ENCODE measurements at places on chromosomes 7 and 10.

- DNase-seq: peak; percentile 48
Observed at GRCh38 chr10:117345143-117345542, 30.1 kb downstream of the PDZD8 start.

GRCh38 chr7:18151422-18151821, 123.8 kb upstream of the PRPS1L1 start:
- DNase-seq: no peak

GRCh38 chr7:116610721-116611120, 61.3 kb upstream of the MET start:
- no peak for DNase-seq

GRCh38 chr7:30001998-30002397, 12.4 kb upstream of the SCRN1 start:
- DNase-seq: no peak

GRCh38 chr7:31828520-31828919, 141.5 kb downstream of the PPP1R17 start:
- peak; percentile 12 for DNase-seq

GRCh38 chr7:1112625-1113547, 25.0 kb downstream of the GPER1 start:
- DNase-seq: no peak

- no peak for DNase-seq
Observed at GRCh38 chr7:92824450-92824849, 11.9 kb downstream of the CDK6 start.

DNA sequence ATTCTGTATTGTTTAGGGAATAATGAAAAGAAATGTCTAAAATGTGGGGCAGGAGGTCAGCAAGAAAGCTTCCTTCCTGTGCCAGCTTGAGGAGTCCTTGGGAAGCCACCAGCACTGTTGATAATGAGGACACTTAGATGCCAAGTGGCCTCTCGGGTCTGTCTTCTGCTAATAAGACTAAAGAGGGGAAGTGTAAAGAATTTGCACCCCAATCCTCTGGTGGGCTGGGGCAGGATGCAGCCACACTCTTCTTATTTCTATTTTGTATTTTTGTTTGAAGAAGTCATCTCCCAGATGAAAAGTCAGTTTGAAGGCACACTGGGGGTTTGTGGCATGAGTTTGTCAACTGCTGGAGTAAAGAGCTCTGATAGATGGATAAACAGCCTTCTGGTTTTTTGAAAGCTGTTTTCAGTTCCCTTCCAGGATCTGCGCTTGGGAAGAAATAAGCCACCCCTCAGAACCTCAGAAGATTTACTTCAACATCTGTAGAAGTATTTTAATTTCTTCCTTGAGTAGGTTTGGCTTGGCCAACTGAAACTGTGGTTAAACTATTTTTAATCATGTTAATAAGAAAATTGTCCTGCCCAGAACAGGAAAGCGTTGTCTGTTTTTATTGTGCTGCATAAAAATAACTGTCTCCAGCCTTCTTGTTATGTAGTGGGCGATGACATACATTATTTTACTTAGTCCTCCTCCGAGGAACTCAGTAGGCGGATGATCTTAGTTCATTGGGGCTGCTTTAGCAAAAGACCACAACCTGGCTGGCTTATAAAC, 128.8 kb upstream of the GPR26 start:
- DNase-seq: no peak

- no peak for DNase-seq
Observed at GRCh38 chr7:31648880-31649279, 38.1 kb upstream of the PPP1R17 start.

GRCh38 chr7:114922652-114923402, 933 bp downstream of the MDFIC start:
- peak; percentile 82 for DNase-seq

DNA sequence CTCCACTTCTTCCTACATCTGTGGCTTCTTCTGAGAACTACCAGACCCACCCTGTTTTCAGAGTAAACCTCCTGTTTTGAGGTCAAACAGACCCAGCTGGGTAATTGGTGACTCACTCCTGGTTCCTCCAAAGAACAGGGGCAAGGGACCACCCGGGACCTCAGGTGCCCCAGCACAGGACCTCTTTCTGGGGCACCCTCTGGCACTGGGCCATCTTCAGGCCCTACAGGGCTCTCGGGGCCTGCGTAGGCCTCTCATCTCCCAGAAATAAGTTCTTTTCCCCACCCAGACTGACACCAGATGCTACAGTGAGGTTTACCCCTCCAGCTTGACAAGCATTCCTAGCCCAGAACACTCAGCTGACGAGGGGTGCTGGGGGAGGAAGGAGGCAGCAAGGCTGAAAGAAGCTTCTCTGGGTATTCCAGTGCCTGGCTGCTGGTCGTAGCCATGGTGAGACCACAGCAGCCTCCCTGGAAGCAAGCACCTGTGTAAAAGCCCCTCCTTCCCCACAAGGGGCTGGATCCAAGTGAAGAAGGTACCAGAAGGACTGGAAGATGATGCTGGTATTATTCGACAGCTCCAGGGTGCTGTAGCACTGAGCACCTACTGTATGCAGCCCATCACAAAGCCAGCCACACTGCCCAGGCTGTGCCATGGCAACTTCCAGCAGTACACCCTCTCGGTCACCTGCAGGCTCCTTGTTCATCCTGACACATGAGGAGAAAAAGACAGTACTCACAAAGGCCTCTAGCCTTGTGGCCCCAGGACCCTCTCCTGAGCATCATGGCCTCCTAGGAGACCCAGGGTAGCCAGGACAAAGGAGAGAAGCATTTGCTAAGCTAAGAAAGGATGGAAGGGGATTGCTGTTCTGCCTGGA, 47.4 kb downstream of the ALOX5 start:
- no peak for DNase-seq

DNA sequence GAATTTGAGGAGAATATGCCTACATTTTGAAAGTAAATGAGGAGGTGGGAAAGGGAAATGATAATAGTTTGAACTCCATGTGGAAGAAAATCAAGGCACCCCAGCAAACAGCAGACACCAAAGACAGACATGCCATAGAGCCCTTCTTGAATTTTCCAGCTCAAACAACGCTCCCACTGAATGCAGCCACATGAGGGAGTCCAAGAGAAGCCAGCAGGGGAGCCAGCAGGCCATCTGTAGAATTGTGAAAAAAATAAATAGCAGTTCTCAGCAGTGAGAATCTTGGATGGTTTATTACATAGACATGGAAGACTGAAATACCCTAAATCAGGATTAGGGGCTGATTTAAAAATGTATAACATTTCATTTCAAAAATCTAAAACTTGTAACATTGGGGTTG, 1567.3 kb upstream of the LRRTM3 start:
- peak; percentile 10 for DNase-seq

GRCh38 chr7:138008588-138009349, 6.9 kb upstream of the CREB3L2 start:
- DNase-seq: peak; percentile 75

Data from astrocyte of the spinal cord (primary cell).